ENCODE measurements at places on chromosomes 7 and 10.

DNA sequence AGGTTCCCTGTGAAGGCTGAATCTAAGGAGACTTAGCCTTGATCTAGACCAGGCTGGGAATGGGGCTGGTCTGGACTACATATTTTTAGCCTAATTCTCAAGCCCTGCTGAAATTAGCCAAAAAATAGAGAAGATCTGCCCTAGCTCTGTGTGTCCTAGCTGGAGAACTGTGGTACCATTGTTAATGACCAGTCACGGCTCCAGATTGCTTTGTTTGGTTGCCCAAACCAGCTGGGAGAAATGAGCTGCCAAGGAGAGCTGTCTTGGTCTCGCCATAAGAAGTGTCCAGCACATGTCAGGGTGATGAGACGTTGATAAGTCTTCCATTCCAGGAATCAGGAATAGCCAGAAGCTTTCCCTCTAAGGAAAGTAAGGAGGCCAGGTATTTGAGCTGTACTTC, 20.7 kb downstream of the GBX1 start:
- no peak for DNase-seq

GRCh38 chr7:112763996-112764395, 26.2 kb downstream of the TMEM168 start:
- no peak for DNase-seq

- no peak for DNase-seq
Measured at GRCh38 chr7:18778594-18778993, 283.0 kb downstream of the HDAC9 start.

- no peak for DNase-seq
Measured at GRCh38 chr10:78964952-78965633, 103.7 kb upstream of the ZMIZ1 start.

GRCh38 chr10:113561214-113561613, 8.4 kb downstream of the HABP2 start:
- no peak for DNase-seq

DNA sequence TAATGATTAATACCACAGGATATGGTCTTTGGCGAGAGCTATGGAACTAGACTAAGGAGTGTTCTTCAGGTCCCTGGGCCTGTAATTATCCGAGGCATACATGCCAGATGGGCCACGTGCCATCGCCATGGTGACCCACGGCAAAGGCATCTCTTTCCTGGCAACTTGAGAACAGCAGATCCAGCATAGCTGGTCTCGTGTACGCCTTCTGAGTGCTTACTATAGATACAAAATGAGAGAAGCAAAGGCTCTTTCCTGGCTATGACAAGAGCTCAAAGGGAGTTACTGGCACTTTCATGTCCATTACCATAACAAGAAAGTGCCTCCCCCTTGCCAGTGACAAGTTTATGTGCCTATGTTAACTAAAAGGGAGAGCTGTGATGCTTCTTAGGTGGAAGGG, 26.0 kb upstream of the GLI3 start:
- DNase-seq = no peak

DNA sequence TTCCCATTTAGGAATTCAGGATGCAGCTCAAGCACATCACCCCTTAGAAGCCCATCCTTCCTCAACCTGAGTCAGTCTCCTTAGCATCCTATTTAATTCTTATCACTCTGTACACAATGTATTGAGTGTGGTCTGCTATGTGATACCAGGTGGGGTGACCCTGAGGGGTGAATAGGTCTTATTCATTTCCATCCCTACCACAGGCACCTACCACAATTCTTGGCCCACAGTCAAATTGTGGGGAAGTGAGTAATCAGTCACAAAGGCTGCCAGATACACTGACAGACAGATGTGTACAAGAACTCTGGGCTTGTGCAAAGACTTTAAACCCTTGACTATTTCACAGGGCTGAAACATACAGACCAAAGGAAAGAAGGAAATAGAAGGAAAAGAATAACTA, 560.5 kb downstream of the PARD3 start:
- DNase-seq = peak; percentile 66

DNA sequence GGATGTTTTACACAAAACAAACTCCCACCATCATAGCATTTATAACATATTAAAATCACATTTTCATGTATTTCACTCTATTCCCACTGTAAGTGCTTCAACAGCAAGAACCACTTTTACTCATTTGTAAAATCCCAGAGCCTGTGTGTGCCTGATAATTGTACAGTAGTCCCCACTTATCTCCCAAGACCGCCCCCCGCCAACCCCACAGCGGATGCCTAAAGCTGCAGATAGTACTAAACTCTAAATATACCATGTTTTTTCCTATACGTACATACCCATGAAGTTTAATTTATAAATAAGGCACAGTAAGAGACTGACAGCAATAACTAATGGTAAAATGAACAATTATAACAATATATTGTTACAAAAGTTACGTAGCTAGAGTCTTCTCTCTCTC, 33.5 kb downstream of the EZH2 start:
- peak; percentile 87 for DNase-seq

DNA sequence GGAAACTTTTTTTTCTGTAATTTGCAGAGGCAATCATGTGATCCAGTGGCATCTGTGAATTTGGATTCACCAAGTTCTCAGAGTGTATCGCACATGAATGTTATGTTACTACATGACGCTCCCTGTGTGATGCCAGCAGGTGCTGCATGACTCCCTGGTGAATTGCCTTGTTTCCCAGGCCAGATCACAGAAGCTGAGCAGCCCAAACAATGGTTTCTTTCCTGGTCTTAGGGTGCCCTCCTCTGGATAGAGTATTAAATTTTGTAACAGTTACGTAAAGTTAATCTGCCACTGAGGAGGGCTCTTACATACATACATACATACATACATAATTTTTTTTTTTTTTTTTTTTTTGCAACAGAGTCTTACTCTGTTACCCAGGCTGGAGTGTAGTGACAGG, 3.6 kb downstream of the ZSCAN21 start:
- DNase-seq = peak; percentile 85

DNA sequence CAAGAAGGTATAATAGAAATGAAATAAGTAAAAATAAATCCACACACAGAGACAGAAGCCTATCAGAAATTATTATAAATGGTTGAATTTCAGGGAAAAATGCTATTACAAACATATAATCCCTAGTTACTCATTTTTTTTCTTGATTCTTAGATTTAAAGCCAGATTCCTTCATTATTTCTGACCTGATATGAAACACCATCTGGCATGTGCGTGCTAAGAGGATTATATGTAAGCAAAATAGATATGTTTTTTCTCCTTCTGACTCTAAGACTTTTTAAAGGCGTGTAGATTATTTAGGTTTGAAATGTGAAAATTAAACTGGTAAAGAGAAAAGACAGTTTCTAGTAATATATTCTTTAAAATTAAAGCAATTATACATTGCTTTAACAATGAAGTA, 236.7 kb upstream of the ETV1 start:
- DNase-seq = no peak

DNA sequence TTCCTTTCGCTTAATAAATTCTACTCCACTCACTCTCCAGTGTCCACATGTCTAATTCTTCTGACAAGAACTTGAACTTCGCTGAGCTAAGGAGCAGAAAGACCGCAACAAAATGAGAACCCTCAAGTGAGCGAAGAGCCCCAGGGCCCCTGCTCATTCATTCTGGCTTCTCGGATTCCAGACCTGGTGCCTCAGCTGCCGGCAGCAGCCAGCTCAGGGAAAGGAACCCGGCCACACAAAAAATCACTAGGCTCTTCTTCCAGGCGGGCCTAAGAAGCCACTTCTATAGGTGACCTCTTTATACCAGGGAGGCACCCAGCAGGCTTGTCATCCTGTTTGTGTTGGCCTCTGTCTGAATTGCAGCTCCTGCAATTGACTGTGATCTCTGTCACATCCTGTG, 33.3 kb downstream of the OTUD1 start:
- no peak for DNase-seq

- DNase-seq = peak; percentile 54
Measured at GRCh38 chr7:22577470-22578001, 77.5 kb upstream of the STEAP1B start.

DNA sequence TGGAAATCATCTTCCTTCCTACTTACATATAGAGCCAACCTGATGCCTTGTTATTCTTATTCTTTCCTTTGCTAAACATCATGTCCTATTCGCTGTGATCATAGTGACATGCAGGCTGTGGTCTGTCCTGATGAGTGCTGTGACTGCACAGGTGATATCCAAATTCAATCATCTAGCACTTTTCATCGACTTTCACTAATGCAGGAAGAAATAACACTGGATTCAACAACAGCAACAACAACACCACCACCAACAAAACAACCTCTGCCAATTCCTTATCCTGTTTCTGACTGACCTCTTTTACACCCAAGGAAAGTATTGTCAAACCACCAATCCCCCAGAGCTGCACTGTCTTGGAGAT, 203.2 kb upstream of the PHYHIPL start:
- DNase-seq = no peak

GRCh38 chr7:120272701-120273475, at the start of gene KCND2:
Gene KCND2, plus strand, starts transcription at chr7:120273175.
- DNase-seq = no peak

- no peak for DNase-seq
Measured at GRCh38 chr7:9958486-9958885, 1015.2 kb upstream of the PHF14 start.

GRCh38 chr7:121103579-121103978, 115.1 kb downstream of the CPED1 start:
- no peak for DNase-seq

DNA sequence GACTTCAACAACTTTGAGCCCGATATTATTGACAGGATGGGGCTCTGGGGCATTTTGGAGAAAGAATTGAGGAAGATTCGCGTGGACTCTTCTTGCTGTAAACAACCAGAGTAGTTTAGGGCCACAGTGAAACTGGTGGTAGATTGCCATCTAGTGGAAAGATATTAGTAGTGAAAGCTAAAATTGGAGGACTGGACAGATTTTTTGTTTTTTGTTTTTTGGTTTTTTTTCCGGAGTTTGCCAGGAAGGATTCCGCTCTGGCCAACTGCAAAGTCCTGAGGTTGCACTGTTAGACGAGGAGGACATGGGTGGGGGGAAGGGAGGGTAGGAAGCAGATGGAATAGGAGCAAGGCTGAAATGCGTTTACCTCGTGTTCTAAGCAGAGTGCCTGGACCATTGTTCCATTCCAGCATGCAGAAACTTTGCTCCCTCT, 11.7 kb downstream of the NOBOX start:
- peak; percentile 87 for DNase-seq

- DNase-seq = no peak
Measured at GRCh38 chr7:105831824-105832535, 44.4 kb downstream of the ATXN7L1 start.

GRCh38 chr10:124745252-124745651, 1.1 kb upstream of the FAM53B start:
- no peak for DNase-seq

GRCh38 chr7:129767120-129768015, 155.8 kb downstream of the NRF1 start:
- DNase-seq = no peak

DNA sequence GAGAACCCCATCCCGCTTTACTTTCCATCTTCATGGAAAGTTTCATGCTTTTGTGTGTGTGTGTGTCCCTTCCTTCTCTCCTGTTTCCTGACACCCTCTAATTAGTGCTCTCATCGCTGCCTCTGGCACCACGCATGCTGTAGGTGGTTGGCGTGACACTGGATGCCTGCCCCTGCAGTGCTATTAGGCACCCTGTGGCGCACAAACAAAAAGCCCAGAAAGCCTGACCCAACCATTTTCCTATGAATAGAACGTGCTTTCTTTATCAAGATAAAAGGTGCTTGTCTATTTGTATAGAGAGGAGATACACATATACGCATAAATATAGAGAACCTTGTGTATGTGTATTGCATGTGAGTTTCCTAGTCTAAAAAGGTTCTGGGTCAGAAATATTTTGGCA, 120.8 kb upstream of the CDCA7L start:
- no peak for DNase-seq
